ENCODE measurements at places on chromosomes 16 and 17.

DNA sequence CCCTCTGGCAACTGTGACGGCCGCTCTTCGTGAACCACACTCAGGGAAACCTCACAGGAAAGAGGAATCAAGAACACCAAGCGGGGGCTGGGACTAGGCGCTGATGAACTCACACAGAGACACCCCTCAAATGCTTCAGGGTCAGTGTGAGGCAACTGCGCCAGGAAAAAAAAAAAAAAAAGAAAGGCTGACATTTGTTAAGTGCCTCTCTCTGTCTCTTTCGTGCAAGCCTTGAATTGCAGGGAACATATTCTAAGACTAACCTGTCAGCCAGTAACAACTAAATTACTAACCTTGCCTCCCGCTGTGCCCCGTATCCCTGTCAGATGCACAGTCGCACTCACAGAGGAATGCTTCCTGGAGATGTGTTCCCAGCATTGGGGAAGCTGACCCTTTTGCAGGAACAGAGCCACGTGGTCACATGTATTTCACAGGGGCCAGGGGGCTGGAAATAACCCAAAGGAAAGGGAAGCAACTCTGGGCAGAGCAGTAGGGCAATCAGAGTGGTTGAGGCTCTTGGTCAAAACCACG, 247.8 kb downstream of the XYLT1 start:
- no peak for DNase-seq

DNA sequence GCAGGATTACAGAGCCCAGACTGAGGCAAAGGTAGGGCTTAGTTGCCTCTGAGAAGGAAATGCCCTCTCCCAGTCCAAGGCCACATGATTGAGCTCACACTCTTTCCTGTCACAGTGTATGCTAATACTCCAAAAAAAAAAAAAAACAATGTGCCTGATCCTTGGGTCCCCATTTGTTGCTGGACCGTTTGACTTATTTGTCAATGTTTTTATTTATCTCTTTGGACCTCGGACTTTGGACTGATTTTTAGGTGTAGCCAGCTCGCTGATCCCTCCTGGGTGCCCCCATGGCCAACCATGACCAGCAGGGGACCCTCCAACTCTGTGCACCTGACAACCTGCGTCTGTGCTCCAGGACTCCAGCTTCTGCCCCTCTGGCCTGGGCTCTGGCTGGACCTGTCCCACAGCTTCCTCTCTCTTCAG, 622 bp upstream of the CCL16 start:
- no peak for DNase-seq

GRCh38 chr17:61353615-61354014, 46.0 kb upstream of the TBX2 start:
- DNase-seq = no peak

DNA sequence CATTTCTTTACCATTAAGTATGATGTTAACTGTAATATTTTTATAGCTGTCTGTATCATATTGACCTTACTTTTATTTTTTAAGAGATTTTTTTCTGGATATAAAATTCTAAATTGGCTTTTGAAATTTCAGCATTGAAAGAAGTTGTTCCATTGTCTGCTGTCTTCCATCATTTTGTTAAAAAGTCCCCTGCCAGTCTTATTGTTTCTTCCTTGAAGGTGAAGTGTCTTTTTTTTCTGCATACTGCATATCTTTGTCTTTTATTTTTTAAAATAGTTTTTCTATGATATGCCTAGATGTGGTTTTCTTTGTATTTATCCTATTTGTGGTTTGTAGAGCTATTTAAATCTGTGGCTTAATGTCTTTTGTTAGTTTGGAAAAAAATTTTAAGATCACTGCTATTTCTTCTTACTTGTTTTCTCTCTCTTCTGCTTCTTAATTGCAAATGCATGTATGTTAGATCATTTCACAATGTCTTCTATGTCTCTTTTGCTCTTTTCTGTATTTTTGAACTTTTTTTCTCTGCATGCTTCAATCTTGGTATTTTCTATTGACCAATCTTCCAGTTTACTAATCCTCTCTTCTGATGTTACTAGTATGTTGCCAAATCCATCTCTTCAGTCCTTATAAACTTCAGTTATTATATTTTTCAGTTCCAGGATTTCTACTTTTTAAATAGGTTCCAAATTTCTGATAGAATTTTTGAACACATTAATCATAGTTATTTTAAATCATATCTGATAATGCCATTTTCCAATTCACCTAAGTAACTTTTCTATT, 20.2 kb downstream of the IL21R start:
- DNase-seq = no peak

DNA sequence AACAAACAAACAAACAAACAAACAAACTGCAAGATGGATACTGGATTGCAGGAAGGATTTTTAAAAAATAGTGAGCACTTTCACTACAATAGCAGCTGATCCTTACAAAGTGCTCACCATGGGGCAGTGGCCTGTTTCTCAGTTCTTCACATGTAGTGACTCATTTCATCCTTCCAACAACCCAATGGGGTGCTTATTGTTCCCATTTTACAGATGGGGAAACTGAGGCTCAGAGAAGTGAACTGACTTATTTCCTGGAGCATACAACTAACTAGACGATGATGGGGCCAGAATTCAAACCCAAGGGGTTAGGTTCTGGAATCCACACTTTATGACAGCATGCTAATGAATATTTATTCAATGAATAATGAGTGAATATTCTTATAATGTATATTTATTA, 61.2 kb downstream of the MYH11 start:
- DNase-seq = no peak
